ENCODE measurements at places on chromosomes 4 and X.

- DNase-seq: no peak
These were observed 12.7 kb upstream of the AADAT start for GRCh38 chr4:170102426-170102825.

DNA sequence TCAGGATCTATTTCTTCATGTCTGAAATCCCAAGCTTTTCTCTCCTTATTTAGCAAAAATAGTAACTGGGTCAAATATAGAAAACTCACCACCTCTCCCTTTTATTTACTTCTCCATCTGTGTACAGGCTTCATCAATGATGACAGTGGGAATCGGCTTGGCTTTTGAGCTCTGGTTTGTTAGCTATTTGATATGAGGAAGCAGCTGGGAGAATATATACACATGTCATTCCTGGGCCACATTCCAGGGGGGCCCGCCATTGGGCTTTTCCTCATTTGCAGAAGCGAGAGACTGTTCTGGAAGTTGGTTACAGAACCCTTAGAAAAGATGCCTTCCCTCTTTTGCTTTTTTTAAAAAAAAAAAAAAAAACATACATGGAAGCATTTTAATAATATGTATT, 107.4 kb upstream of the F9 start:
- no peak for DNase-seq

- peak; percentile 64 for DNase-seq
These were observed 70.7 kb upstream of the PPP3CA start for GRCh38 chr4:101418055-101418454.

- no peak for DNase-seq
These were observed 277.7 kb upstream of the TET2 start for GRCh38 chr4:104868958-104869357.

- no peak for DNase-seq
These were observed 16.3 kb downstream of the RBMX2 start for GRCh38 chrX:130418066-130418465.

GRCh38 chr4:153176938-153177337, 27.3 kb upstream of the TRIM2 start:
- DNase-seq: no peak

- no peak for DNase-seq
These were observed 200.2 kb downstream of the SMARCA1 start for GRCh38 chrX:129323115-129323514.

GRCh38 chr4:103137446-103137827, 37.8 kb upstream of the BDH2 start:
- DNase-seq: no peak

GRCh38 chrX:73239242-73239641, 24.6 kb upstream of the NAP1L2 start:
- DNase-seq: no peak

DNA sequence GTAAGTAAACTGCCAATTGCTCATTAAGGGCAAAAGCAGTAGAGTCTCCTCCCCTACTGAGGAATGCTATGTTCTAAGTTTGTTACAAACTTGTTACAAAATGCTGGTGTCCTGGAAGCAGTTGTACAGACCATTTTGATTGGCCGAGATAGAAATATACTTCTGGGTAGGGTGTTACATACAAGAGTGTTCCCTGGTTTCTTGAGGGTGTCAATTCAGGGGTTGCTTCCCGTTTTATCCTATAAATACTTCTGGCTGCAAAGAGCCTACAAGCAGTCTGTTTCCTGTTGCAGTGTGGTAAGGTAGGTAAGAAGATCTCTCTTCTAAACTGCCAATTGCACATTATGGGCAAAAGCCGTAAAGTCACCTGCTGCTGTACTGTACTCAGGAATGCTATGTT, 5.7 kb downstream of the TRPC5OS start:
- no peak for DNase-seq

DNA sequence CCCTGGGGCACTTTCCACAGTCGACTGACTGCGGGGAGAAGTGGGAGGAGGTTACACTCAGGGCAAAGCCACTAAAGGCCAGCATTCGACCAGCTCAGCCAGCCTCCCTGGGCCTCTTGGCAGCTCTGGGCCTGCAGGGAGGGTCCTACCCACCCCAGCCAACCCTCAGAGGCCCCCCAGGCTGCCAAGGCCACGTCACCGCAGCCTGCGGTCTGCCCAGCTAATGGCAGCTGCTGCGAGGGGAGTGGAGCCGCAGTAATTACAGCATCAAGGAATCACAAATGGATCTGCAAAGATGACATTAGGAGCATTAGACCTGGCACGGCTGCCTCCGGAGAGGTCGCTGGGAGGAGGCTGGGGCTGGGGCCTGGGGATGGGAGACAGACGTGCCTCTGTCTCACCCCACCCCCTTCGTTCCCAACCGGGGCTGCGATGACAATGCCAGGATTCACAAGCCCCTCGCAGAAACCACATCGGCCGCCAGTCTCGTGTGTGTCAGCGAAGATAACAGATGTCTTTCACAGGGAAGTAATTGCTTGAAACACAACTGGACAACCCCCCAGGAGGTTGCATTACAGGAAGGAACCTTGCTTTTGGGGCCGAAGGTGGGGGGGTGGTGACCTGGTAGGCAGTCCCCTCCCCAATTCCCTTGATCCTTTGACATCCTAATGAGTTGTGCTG, 367.6 kb downstream of the BCOR start:
- no peak for DNase-seq

DNA sequence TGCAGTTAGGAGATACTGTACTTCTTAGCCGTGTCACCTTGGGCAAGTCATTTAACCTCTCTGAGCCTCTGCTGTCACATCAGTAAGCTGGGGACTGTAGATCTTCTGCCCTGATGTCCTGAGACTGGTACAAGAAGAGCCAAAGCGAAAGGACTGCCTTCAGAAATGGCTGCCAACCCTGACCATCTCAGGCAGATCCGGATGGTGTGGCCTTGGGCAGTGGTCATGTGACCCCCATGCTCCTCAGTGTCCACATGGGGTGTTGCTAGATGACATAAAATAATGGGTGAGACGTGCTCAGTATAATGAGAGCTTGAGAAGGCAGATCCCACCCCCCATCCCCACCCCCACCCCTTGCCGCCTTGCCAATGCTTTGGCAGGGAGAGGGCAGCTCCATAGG, 60.4 kb upstream of the MTM1 start:
- DNase-seq: no peak

DNA sequence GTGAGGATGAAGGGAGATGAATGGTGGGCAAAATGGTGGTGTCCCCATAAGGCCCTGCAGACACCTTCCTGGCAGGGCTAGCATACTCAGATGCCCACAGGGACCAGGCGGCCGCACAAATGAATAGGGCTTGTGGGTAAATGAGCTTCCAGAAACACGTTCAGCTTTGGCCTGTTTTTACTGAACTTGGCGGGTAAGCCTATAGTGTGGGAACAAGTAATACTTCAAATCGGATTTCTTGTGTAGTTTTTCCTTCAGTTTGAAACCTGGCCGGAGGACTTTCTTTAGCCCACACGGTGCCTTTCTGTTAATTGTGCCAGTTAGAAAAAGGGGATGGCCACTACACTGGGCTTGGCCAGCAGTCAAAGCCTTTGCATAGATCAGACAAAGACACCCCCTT, 22.8 kb downstream of the SMS start:
- no peak for DNase-seq

DNA sequence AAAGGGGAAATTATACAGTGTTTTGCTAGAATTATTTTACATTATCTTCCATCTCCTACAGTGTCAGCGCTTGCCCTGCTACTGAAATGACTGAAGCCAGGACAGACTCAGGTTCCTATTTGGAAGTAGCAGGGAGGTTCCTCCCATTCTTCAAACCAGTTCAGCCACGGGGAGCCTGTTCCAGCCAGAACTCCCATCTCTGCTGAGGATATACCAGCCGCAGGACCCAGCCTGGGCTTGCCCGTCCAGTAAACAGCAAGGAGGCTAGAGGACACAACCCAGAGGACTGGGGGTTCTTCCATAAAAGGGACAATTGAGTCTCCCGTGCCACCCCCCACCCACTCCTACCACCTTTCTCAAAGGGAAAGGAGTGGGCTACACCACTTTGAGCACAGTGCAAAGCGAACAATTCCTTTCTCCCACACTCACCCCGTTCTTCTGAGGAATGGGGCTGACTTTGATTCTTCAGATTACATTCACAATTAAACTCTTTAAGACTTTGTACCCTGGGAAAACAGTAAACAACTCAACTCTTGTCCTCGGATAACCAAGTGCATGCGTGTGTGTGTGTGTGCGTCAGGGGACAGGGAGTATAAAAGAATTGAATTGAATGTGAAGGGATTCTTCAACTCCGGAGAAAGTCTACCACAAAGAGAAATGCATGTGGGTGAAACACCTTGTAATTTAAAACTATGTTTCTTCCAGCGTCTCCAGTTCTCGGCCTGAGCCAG, 31.0 kb upstream of the PPARGC1A start:
- DNase-seq: no peak

DNA sequence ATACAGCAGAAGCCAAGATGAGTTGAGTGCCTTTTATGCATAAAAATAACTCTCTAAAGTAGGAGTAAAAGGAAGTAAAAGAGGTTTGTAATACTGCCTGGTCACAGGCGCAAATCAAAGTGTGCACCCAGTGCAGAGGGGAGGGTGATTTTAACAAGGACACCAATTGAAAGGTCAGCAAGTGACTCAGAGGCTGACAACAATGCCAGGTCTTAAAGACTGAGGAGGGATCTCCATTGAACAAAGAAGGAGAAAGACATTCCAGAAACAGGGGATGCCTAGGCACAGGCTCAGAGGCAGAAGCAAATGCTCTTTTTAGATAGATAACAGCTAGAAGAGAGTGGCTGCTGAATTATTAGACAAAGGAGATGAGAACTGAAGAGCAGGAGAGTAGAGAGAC, 297.4 kb upstream of the VCX start:
- no peak for DNase-seq

- DNase-seq: no peak
These were observed 26.8 kb downstream of the SH3KBP1 start for GRCh38 chrX:19860571-19860970.

- no peak for DNase-seq
These were observed 136.2 kb downstream of the SHROOM3 start for GRCh38 chr4:76571274-76571673.

GRCh38 chr4:18571301-18571761, 549.8 kb upstream of the LCORL start:
- DNase-seq: no peak

DNA sequence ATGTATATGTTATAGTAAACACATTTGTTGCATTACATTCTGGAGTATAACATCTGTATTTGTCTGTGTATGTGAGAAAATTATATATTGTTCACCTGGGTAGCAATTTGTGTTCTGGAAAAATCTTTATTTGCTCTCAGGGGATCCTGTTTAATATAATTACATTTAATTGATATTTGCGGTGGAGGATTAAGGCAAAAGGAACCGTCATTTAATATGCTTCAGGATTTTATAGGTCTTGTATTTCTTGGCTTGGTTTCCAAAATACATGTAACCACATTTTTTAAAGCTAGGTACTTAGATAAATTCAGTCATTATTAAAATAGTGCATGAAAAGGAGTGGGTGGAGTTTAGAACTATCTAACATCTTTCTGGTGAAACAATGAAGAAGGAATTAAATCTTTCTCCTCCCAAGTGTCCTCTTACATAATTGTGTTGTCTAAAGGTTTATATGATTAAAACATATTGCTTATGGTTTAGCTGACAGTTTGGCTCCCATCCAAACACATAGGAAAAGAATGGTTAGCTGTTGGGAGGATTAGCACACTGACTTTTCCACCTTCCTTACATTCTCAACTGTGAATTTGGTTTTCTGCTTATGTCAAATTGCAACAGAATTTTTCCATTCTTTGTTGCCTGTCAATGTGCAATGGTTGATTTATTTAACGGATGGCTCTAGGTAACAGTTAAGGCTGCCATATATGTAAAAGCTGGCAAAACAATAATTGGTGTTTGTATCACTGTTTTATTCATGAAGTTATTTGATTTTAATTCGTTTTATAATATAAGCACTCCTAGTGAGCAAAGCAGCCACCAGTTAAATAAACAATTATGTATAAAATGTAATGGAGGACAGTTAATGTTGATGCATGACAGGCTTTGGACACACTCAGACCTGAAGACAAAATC, 250.8 kb upstream of the SFRP2 start:
- DNase-seq: no peak

DNA sequence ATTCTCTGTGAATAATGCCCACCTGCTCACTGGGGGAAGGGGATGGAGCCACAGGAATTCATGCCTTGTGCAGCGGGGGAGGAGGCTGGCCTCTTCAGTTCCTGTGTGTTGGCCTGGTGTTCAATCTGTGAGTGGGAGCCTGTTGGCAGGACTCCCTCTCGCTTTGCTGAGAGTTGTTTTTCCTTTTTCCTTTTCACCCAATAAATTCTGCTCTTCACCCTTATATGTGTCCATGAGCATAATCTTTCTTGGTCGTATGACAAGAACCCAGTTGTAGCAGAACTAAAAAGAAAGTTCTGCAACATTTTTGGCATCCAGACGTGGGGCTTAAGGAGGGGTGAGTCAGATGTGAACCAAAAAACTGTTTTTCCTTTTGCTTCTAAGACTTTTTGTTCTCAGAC, 235.2 kb upstream of the HDX start:
- no peak for DNase-seq

DNA sequence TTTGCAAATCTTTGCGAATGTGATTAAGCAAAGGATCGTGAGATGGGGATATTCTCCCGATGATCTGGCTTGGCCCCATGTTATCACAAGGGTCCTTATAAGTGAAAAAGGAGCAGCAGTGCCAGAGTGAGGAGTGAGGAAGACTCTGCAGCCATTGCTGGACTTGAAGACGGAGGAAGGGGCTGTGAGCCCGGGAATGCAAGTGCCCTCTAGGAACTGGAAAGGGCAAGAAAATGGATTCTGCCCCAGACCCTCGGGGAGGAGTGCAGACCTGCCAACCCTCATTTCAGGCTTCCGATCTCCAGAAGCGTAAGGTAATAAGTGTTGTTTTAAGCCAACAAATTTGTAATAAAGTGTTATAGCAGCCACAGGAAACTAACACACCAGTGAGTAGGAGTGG, 76.3 kb downstream of the EVC start:
- DNase-seq: no peak

- DNase-seq: no peak
These were observed 143.5 kb downstream of the RELL1 start for GRCh38 chr4:37542706-37543105.

DNA sequence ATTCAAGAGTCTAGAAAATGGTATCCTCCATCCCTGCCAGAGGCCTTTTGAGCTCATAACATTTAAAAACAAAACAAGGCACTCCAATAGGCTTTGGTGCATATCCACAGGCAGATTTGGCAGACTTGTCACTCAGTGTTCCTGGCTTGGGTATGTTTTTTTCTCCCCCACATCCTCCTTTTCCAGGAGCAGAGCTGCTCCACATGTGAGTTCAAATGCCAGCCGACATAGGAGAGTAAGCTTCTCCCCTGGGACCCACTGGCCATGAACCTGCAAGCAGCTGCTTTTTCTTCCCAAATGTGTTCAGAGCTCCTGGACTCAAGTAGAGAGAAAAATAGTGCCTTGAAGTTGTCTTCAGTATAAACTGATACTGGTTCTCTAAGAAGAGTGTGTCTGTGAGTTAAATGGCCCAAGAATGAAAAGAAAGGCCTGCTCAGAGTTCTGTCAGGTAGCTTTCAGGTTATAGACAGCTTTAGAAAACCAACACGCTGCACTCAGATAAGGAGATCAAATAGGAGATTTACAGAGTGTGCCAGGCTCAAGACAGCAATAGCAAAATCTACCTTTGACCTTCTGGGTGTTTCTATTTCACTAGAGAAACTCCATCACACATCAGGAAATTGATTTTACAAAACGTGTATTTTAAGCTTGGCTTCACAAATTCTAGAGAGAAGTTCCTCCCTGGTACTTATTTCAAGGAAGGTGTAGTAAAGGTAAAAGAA, 162.5 kb upstream of the GALNT7 start:
- no peak for DNase-seq
